ENCODE measurements at places on chromosomes 2 and 18.

DNA sequence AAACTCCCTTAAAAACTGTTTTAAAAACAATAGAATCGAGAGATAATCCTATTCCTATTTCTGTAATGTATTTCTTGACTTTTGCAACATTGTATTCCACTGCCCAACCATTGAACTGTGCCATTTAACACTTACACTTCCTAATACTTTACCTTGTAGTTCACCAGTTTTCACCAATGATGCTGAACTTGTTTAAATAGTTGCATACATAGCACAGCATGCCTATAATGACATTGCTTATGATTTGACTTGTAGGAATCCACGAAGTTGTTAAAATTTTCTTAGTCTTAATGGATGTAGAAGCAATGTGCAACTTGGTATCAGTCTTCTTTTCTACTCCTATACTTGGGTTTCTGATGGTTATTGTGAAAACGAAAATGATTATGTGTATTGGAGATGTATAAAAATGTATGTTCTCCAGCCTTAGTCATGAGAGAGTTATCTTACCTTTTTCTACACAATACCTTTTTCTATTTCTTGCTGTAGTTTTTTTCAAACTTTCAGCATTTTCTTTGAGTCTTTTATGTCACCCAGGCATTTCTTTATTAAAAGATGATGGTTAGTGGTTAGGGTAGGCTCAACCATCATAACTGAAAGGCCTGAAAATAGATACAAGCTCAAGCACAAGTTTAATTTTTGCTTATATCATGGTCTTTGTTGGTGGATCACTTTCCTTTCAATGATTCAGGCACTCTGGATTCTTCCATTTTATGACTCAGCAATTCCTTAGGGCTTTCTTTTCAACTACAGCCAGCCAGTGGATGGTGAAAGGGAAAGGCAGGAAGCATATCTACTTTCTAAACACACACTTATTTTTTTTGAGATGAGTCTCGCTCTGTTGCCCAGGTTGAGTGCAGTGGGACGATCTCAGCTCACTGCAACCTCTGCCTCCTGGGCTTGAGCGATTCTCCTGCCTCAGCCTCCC lies 9.4 kb downstream of the GPD2 start:
- DNase-seq, result no peak

DNA sequence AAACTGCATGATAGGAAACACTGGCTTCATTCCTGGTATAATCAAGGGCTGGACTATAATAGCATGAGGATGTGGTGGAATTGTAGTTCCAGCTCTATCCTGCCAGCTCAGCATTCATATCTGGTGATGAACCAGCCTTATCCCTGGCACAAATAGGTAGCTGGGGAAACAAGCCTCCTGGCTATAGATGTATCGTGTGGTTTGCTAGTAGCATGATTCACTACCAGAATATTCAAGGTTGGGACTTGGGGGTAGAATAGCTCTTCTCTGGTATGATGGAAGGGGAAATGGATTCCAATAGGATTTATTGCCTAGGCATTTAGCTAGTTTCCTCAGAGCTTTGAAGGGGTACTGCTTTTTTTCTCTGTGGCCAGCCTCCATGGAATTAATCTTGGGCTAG lies 532.8 kb downstream of the FBXO15 start:
- no peak for DNase-seq

GRCh38 chr18:12998332-12999060 lies 7.3 kb downstream of the CEP192 start:
- DNase-seq, result no peak

- no peak for DNase-seq
These were observed 26.7 kb downstream of the PLEKHA3 start for GRCh38 chr2:178506949-178507348.
